Mammary epithelial cell (primary cell): ENCODE measurements at places on chromosomes 4 and X. TPM values are rescaled to one million over a fixed set of nuclear protein-coding genes. Genes with fewer than 3 reads are reported as not detected.

- DNase-seq = no peak
These were observed 255.1 kb downstream of the IL15 start for GRCh38 chr4:141891260-141892120.

PNCK gene
- total RNA-seq = 1.2 TPM

TMEM144 gene
- total RNA-seq = 7.9 and 11.0 TPM in 2 replicates

- no peak for DNase-seq
These were observed 195.3 kb upstream of the LNX1 start for GRCh38 chr4:53786632-53787031.

GRCh38 chrX:50100188-50100587 lies 100.6 kb downstream of the AKAP4 start:
- peak; percentile 2 for DNase-seq

SH2D1A gene
- not detected for total RNA-seq

- no peak for DNase-seq
These were observed 16.2 kb downstream of the SHOX start for GRCh38 chrX:646796-647195.

DNA sequence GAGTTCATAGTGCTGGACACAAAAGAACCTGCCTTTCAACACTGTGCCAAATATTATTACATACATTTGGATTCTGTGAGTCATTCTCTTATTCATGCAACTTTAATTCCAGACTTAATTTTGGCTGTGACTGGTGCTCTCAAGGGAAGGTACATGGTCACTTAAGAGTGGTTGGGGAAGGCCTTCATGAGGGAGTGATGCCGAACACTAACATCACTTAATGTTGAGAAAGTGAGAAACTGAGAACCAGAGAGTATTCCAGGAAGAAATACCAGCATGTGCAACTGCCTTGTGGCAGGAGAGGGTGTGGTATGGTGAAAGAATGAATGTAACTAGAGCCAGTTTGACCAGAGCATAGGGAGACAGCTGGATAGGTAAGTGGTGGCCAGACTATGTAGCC lies 41.5 kb upstream of the FHDC1 start:
- peak; percentile 58 for DNase-seq

GIMD1 gene
- not detected for total RNA-seq

SLC2A9 gene
- total RNA-seq = 86.4 and 93.2 TPM in 2 replicates

DNA sequence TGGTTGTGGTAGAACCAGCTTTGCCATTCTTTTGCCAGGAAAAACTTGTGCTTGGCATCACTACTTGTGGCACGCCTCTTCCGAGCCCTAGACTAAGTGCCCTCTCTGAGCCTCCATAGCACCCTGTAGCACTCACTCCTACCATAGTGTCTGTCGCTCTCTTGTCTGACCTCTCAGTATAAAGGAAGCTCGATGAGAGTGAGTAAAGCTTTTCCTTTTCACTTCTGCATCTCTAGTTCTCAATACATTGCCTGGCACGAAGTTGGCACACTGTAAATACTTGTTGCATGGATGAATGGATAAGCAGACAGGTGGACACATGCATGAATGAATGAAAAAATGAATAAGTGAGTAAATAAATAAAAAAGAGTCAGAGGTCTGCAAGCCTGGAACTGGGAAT lies 48.3 kb downstream of the TLR10 start:
- no peak for DNase-seq

DNA sequence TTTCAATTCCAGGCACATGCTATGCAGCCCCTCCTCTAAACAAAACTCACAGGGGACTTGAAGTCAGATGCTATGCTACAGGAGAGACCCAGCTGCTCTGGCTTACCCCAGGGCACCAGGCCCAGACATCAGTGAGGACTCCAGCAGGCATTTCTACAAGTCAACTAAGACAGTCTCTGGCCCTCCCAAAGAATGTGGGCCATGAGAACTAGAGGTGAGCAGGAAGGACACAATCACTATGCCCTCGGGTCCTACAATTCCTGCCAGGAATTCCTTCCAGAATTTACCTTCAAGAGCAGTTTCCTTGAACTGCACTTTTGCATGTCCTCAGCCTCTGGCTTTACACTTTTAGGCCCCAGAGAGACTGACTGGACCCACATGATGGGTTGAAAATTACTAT lies 17.4 kb downstream of the TMEM192 start:
- DNase-seq = no peak

NPNT gene
- total RNA-seq = 0.12 TPM in 1 of 2 replicates, not detected in the other

- DNase-seq = no peak
These were observed 18.5 kb upstream of the PRRG1 start for GRCh38 chrX:37330642-37331041.

- DNase-seq = peak; percentile 74
These were observed at the start of gene PCDH7 for GRCh38 chr4:30720021-30720660. Gene PCDH7, plus strand, starts transcription at chr4:30720369. Its CDS starts 1,054 bp downstream, at chr4:30721423.

FRMD7 gene
- total RNA-seq = not detected in 2 replicates

HMX1 gene
- total RNA-seq = not detected

- no peak for DNase-seq
These were observed 65.6 kb downstream of the MID1 start for GRCh38 chrX:10554612-10555270.

DNA sequence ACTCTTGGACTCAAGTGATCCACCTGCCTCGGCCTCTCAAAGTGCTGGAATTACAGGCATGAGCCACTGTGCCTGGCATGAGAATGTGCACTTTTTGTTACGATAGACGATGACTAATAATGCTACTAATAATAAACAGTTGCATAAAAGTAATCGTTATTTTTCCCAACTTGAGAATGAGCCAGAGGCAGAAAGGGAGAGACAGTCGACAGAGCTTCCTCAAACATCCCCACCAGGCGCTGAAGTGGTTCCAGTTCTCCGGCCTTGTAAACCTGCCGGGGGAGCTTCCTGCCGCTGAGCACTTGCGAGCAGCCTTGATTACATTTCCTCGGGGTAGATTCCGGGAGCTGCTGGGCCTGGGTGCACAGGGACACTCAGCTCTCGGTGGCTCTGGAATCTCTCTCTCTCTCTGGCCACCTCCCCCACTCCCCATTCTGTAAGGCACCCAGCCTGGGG lies 8.9 kb upstream of the HTRA3 start:
- peak; percentile 47 for DNase-seq

FAT4 gene
- 5.5 TPM for total RNA-seq

RAB39B gene
- total RNA-seq = 5.4 and 17.8 TPM in 2 replicates

- no peak for DNase-seq
These were observed 215.5 kb downstream of the SPATA18 start for GRCh38 chr4:52266537-52267137.

ARR3 gene
- total RNA-seq = not detected in 2 replicates

GUCY1B1 gene
- total RNA-seq = 0.33 TPM in 1 of 2 replicates, not detected in the other

GRCh38 chr4:15354371-15355297 lies 73.2 kb upstream of the C1QTNF7 start:
- no peak for DNase-seq

DNA sequence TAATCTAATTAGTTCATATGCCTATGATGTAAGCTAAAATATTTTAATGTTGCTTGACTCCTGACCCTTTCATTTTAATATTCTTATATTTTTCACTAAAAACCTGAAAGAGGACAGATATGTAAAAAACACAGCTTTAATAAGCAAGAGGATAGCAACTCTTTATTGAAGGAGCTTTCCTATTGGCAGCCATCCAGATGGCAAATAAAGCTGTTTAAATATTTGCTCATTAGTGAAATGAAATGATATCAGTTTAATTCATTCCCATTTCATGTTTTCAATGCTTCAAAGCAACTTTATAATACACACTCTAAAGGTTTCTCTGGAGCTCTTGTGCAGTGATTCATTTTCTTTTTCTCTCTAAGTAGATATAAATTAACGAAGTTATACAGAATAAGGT lies 473.4 kb downstream of the PCDH7 start:
- no peak for DNase-seq
